Stimulated activated CD8-positive, alpha-beta memory T cell treated with anti-CD3 and anti-CD28 coated beads, Interleukin-15, amount 100 ng/mL, for 4 hours (primary cell): ENCODE measurements at places on chromosomes 6 and 20.

DNA sequence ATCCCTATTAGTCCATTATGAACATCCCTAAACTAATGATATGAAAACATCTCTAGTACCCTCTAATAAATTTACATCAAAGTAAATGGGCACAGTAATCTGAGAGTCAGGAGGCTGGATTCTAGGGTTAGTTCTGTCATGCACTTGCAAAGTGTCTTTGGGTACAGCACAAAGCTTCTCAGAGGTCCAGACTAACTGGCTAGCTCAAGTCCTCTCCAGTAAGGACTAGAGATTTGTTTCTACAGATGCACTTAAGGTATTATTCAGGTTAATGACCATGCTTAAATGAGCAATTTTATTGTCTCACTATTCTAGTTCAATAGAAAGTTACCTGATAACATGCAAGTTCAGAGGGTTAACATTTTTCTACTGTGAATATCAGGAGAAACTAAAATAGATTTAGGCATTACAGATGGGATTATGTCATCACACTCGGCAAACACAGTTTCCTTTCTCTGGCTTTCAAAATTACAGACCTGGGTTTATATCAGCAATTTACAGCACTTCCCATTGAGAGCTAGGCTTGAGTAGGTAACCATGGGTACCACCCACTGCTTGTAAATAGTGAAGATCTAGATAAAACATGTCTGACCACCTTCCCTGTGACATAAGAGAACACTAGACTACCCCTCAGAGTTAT, 402.9 kb upstream of the RUNX2 start:
- no peak for DNase-seq

GRCh38 chr6:31545291-31545690, 1.1 kb downstream of the ATP6V1G2 start:
- no peak for DNase-seq

DNA sequence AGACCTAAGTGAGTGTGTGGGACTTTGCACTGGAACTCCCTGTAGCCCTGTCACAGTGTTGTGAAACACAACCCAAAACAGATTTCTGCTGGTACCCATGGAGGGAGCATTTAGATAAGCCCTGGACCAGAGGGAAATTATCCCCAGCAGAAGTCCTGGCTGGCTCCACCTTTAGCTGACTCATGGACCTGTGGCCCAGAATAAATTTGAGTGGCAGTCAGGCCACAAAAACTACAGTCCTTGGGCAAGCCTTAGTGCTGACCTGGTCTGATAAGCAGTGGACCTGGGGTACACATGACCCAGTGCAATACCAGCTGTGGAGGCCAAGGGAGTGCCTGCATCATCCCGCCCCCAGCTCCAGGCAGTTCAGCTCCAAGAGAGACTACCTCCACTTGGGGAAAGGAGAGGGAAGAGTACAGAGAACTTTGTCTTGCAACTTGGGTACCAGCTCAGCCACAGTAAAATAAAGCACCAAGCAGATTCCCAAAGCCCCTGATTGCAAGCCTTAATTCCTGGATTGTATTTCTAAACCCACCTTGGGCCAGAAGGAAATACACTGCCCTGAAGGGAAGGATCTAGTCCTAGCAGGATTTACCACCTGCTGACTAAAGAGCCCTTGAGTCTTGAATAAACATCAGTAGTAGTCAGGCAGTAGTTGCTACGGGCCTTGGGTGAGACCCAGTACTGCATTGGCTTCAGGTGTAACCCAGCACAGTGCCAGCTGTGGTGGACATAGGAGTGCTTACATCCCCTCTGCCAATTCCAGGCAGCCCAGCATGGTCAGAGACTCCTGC, 140.4 kb upstream of the COL21A1 start:
- no peak for DNase-seq

DNA sequence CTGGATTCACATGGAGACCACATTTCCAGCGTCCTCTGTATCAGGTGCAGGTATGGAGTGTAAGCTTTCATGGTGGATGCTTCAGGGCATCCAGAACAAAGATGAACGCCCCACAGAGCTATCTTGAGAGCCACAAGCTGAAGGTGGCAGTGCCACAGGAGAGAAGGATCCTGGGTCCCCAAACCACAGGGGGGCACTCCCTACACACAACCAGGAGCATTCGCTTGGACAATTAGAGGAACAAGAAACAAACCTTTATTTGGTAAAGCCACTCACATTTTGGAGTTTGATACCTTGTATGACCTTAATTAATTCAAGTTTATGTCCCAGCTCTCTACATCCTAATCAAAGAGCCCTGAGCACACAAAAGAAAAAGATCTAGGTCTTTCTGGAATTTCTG, 406.3 kb downstream of the PREX1 start:
- DNase-seq = no peak

GRCh38 chr6:12152023-12152970, 137.9 kb upstream of the EDN1 start:
- DNase-seq = no peak

GRCh38 chr6:14817074-14817473, 428.8 kb upstream of the JARID2 start:
- DNase-seq = no peak

DNA sequence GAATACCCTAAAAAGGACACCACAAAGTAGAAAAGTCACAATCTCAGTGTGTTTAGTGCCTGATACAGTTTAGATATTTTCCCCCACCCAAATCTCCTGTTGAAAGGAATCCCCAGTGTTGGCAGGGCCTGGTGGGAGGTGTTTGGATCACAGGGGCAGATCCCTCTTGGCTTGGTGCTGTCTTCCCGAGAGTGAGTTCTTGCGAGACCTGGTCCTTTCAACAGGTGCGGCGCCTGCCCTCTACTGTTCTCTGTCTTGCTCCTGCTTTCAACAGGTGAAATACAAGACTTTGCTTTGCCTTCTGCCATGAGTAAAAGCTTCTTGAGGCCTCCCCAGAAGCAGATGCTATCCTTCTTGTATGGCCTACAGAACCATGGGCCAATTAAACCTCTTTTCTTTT, 534.3 kb upstream of the NRSN1 start:
- DNase-seq = no peak

GRCh38 chr6:3731700-3732099, 19.8 kb downstream of the PXDC1 start:
- no peak for DNase-seq

DNA sequence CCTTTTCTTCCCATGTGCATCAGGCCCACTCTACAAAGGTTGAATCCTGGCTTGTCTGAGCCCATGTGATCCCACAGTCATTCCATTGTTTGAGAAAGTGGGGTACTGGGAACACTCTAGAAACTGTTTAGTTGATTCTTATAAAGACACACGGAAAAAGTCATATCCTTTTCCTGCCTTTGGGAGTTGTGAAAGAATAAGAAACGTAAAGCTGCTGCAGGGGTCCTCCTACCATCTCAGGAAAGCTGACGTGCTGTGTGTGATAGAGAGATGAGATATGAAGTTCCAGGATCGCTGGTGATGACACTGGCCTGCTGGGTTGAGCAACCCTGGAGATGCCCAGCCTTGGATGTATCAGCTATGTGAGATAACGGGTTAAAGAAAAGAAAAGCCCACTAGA, 21.3 kb upstream of the HLA-DRB5 start:
- no peak for DNase-seq

DNA sequence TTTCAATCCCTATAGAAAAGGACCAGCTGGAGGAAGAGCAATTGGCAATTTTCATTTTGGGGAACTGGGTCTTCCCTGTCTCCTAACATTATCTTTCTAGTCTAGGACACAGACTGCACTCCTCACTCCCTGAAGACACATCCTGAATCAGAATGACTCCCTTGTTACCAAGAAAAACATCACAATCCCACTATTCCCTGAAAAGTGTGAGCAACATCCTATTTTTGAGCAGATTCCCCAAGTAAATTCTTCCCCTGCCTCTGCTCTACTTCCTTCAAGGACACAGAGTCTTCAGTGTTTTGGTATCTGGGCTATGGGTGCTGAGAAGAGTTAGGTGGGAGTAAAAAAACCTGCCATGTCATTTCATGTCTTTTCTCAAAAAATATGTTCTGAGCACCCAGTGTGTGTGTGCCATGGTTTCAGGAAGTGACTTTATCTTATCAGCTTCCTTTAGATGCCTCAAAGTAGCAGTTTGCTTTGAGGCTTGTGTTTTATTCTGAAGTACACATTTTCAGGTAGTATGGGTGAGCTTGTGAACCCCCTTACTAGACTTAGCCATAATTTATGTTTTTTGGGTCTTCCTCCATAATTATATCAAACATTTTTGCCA, 12.4 kb downstream of the LAMA4 start:
- no peak for DNase-seq

DNA sequence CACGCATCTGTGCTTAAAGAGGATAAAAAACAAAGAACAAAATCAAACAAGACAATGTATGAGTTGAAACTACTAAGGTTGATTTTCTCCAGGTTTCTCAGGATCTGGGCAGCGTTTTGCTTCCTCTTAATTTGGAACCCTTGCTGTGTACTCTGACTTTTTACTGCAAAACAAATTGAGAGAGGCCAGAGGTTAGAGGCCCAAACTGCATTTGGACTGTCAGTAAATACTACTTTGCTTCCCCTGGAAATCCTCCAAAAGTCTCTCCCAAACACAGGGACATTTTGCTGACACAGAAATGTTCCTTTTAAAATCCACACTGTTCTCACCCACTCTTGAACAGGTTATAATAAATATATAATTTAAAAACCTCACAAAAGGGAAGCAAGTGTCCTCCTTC, 1.1 kb downstream of the ARG1 start:
- no peak for DNase-seq

DNA sequence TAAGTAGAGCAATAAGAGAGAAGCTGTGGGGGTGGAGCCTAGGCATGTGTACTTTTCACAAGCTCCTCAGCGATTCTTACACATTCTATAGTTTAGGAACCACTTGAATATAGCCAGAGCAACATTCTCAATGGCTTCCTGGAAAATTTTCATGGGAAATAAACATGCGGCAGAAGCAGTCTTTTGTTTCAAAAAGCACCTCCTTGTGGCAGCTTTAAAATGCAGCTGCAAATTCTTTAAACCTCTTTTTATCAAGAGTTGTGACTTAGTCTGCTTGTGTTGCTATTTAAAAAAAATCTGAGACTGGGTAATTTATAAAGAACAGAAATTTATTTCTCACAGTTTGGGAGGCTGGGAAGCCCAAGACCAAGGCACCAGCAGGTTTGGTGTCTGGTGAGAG, 23.8 kb downstream of the NKX2-2 start:
- no peak for DNase-seq

GRCh38 chr6:16922282-16922681, 161.0 kb upstream of the ATXN1 start:
- no peak for DNase-seq

GRCh38 chr6:73388433-73388799, 6.2 kb upstream of the DDX43 start:
- no peak for DNase-seq

DNA sequence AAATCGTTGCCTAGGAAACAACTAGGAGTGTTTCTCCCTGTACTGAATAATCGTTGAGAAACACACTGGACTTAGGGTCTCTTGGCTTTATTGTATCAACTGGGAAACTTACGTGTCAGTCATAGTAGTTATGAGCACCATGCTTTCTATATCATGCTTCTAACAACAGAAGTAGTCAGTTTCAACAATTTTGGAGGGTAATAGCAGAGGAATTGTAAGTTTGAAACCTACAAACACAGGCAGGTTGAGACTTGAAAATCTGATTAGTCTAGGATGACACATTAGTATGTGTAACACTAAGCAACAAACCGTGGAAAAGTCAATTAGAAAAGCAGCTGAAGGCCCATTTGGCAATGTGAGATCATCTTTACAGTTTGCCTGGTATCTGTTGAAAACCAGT, 43.9 kb upstream of the FABP7 start:
- no peak for DNase-seq

- no peak for DNase-seq
Observed at GRCh38 chr6:113824411-113824810, 32.7 kb upstream of the MARCKS start.
